ENCODE measurements at places on chromosomes 1 and 21.

DNA sequence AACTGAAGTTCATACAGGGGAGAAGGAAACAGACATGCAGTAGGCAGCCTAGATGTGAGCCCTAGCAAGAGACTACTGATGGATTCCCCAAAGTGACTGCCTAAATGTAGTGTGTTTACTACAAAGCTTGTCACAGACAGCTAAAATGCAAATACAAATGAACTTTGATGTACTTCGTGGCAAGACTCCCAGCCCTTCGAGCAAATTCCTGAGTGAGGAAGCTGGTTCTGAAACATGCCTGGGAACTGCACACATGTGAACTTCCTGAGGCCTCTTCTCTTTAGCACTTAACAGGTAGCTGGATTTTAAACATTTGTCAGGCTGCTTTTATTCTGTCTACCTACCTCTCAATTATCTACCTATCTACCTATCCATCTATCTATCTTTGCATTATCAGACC, 6.7 kb upstream of the IRF2BP2 start:
- DNase-seq, result no peak

- DNase-seq, result no peak
Measured at GRCh38 chr21:36122977-36123376, 11.9 kb upstream of the CBR3 start.

DNA sequence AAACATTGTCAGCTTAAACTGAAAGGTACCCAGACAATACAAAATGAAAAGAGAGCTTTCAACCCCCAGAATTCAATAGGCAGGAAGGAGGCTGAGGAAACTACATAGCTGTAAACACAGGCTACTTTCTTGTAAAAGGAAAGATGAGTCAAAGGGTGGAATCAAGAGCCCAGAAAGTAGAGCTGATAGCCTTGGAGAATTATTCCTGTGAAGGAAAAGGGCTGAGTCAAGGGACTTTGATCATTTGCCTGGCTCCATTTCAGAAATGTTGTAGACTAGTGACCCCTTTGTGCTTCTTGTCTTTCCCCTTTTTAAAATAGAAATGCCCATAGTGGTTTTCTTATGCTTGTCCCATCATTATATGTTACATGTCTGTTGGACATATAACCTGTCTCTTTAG, 597.6 kb downstream of the ADGRL2 start:
- no peak for DNase-seq

DNA sequence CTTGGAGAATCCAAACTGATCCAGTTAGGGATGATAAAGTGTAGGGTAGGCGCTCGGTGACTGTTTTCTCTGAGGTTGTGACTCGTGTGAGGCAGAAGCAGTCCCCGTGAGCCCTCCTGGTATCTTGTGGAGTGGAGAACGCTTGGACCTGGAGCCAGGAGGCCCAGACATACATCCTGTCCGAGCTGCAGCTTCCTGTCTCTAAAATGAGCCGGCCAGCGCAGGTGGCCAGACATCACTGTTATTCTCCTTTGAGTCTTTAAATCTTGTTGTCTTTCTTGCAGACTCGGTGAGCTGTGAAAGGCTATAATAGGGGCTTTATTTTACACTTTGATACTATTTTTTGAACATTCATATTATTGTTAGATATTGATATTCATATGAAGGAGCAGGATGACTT, 12.3 kb downstream of the PCSK9 start:
- DNase-seq, result no peak

- no peak for DNase-seq
Measured at GRCh38 chr1:3680488-3681230, 28.3 kb downstream of the TP73 start.

DNA sequence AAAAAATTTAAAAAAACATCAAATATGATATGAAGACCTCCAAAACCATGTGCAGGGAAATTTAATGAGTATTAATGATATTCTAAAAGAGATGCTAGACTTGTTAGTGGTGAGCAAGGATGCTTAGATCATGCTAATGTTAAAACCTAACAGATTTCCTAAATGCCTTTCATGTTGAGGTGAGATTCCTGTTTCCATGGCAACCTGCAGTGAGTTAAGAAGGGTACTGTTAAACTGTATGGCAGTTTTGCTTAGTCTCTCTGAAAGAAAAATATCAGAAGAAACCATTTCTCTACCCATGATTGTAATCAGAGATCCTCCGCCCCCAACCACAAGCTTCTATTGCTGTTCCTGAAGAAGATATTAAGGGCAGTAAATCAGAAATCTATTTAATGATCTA, 321.6 kb upstream of the LRRC7 start:
- DNase-seq, result no peak

DNA sequence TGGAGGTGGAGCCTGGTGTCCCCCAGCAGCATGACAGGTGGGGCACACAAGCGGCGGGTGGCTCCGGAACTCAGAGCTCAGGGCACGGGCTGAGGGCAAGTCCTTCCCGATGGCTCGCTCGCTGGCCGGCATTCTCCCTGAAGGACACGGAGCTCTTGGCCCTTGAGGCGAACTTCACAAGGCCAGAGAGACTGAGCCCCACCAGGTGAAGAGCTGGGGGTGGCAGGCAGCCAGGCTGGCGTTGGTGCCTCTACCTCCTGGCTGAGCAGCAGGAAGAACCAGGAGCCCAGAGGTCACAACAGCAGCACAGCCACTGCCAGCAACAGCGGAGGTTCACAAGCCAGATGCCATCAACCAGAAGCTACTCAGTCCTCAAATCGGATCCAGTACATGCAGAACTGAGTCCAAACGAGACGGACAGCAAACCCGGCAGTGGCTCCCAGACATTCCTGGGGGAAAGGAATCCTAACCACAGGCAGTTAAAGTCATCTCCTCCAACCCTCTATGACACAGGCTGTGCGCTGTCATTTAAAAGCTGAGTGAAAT, 54.1 kb downstream of the NPHP4 start:
- peak; percentile 56 for DNase-seq

GRCh38 chr1:38274974-38275373, 228.4 kb upstream of the POU3F1 start:
- no peak for DNase-seq

GRCh38 chr1:94757931-94758330, 62.2 kb upstream of the SLC44A3 start:
- DNase-seq, result no peak

DNA sequence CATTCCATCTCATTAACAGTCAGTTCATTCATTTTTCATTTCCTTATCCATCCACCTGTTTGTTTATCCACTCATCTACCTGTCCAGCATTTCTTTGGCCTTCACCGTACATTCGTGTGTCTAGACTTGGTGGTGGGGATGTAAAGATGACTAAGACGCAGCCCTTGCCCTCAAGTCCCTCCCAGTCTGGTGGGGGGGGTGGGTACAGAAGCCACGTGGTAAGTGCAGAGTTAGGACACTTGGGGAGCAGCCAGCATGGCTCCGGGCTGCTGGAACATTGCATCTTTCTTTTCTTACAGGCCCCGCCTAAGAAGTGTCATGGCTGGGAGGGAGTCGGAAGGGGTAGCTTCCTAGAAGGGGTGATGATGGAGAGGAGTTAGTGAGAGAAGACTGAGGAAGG, 17.2 kb downstream of the KIF26B start:
- no peak for DNase-seq

DNA sequence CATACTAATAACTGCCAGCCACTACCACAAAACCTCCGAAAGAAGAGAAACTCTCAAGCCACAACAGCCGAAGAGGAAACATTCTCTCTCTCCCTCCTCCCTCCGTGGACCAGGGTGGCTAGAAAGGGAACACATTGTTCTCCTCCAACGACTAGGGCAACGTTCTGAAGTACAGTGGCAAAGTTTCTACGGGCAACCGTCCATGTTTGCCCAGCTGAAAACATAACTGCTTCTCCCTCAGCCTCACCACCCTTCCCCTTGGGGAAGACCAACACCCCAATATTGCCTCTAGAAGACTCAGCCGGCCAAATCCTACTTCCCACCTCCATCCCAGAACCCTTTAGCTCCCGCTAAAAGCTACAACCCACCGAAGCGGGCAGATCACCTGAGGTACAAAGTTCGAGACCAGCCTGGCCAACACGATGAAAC, 2.0 kb downstream of the GLUL start:
- DNase-seq, result no peak

DNA sequence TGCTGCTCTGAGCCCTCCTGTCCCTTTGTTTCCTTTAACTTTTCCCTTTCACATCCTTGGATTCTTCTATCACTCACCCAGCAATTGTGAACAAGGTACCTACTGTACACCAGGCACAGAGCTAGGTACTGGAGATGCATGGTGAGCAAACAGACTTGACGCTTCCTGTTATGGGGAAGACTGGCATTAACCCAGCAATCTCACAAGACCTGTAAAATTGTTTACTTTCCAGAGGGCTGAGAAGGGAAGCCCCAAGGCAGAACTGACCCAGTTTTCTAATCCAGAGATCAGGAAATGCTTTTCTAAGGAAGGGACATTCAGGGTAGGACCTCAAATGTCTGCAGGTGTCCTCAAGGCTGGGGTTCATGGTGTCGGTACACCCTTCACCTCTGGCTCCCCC, 171.6 kb upstream of the KAZN start:
- no peak for DNase-seq

DNA sequence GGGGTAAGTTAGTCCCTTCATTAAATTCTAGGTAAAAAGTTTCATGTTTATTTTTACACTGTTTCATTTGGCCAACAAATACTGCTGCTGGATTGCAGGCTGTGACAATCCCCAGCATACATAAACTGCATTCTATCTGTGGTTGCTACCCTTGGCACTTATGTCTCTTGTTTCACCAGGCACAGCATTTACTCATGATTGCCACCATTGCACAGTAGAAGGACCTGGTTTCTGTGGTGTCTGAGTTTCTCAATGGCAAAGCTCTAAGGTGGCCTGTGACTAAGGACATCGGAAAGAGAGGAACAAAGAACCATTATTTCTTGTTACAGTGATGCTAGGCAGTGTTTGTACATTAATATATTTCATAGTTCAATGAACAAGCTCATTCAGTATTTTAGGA, 878.4 kb upstream of the NEGR1 start:
- no peak for DNase-seq

DNA sequence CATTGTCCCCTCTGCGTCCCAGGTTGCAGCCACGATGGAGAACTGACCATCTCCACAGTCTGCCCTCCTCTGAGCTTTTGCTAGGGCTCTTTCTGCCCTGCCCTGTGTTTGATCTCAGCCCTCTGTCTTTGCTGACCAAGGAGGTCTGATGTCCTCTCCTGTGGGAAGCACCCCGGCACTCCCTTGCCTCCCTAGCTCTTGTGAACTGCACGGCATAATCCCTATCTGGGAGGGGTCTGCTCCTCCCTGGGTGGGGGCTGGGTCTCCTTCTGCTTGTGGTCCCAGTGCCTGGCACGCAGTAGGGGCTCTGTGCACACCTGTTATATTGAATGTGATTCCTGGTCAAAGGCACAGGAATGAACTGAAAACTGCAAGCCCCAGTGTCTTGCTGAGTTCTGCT, 2.4 kb downstream of the DRAXIN start:
- DNase-seq, result no peak

DNA sequence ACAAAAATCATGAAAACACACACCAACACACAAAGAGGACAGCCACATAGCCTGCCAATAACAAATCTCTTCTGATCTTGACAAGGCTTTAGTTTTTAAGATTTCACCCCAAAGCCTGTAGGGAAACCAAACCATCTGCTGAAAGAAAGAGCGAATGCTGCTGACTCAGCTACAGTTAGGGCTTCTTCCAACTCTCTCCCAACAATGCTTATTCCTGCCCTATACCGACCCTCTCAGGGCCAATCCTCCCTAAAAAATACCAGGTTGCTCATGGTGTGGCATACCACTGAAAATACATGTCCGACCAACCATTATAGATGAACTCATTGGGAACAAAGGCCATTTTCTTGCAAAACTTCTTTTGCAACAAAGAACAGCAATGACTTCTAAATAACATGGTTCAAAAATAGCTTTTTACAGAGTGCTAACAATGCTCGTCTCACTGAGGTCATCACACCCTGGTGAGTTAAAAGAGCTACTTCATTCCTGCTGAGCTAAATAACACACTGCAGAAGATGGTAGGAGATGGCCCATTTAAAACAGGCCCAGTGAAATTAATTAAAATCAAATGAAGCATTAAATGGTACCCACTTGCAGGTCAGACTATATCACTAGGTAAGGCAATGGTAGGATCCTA, 86.1 kb downstream of the KIAA0319L start:
- no peak for DNase-seq

GRCh38 chr21:42312626-42313104, 2.5 kb downstream of the TFF3 start:
- no peak for DNase-seq

DNA sequence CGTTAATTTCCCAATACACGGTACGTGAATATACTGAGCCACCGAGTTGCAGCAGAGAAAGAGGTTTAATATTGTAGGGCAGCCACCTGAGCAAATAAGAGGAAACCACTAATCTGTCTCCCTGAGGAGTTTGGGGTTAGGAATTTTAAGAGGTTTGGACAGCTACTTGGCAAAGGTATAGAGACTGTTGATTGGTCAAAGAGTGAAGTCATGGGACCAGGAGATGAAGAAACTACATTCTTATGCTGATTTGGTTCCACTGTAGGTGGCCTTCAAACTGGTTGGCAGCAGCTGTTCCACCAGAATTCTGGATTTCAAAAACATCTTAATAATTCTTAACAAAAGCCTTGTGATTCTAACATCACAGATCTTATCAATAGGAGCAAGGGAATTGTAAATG, 485.4 kb upstream of the PRMT6 start:
- DNase-seq, result peak; percentile 36

Data from fibroblast of skin of left biceps (primary cell).